ENCODE measurements at places on chromosomes 12 and 14. TPM values are rescaled to one million over a fixed set of nuclear protein-coding genes. Genes with fewer than 3 reads are reported as not detected.

DNA sequence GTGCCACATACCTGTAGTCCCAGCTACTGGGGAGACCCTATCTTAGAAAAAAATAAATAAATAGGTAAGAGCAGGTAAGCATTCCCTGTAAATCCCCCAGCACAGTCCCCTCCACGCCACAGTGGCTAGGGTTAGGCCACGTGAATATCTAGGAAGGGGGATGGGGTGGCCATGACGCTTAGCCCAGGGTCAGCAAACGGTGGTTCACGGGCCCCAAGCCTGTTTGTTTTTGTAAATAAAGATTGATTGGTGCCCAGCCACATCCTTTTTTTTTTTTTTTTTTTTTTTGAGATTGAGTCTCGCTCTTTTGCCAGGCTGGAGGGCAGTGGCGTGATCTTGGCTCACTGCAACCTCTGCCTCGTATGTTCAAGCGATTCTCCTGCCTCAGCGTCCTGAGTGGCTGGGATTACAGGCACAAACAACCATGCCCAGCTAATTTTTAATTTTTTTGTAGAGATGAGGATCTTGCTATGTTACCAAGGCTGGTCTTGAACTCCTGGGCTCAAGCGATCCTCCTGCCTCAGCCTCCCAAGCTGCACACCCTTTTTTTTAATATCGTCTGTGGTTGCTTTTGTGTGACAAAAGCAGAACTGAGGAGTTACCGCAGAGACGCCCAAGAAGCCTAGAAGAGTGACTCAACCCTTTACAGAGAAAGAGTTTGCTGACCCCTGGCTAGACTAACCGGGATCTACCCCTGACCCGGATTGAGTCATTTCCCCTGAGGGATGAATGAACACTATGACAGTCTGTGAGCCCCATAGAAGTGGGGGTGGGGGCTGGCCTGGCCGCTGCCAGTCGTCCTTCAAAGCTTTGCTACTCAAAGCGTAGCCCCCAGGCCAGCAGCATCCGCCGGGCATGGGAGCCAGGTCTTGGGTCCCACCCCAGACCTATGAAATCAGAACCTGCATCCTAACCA, 113.7 kb upstream of the NCOR2 start:
- H3K27ac ChIP-seq = no peak overlapping the region
- H3K27me3 ChIP-seq = peaks cover 25% of the 10 kb centered on the region
- no peak overlapping the region for H3K4me3 ChIP-seq
- H3K36me3 ChIP-seq = peaks cover 2% of the 10 kb centered on the region
- peaks cover 10% of the 10 kb centered on the region for H3K4me1 ChIP-seq
- no peak for DNase-seq

DNA sequence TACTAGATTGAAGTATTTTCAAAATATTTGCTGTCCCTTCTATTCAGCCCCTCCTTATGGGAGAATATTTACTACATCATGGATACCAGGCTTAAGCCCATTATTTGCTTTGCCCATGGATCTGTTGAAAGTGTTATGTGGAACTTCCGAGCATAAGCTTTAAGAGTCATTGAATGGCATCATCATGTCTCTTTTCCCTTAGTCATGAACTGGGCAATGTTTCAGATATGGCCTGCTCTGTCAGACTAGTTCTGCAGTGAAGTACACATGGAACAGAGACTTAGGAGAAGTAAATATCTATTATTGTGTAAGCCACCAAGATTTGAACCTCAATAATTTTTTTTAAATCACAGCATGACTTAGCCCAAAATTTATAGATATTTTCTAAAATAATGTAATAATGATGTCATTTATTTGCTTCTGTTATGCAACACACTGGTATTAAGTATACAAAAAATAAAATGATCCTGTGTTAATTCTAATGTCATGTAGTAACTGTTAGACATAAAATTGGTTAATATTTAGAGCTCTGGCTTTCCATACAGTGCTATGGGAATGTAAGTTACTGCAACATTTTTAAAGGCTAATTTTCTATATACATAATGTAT, 1097.3 kb downstream of the SLC16A7 start:
- no peaks in the 10 kb centered on the region for H3K36me3 ChIP-seq
- H3K4me3 ChIP-seq = no peak overlapping the region
- H3K27me3 ChIP-seq = no peaks in the 10 kb centered on the region
- H3K4me1 ChIP-seq = no peaks in the 10 kb centered on the region
- DNase-seq = no peak

AQP6 gene
- not detected for total RNA-seq

DNA sequence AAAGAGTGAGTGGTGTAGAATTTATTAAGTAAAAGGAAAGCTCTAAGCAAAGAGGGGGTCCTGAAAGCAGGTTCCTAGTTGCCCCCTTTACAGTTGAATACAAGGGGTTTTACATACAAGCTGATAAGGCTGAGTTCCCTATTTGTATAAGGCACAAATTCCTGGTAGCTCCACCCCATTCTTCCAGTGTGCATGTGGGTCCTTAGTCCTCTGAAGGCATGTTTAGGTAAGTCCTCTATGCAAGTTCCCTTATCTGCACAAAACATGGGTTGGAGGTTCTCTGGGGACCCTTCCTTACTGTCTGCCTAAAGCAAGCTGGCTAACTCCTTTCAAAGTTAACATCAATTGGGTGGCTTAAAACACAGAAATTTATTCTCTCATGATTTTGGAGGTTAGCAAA, 2.9 kb upstream of the FAR2 start:
- H3K4me3 ChIP-seq = no peak overlapping the region
- H3K4me1 ChIP-seq = peaks cover 12% of the 10 kb centered on the region
- H3K27ac ChIP-seq = no peak overlapping the region
- no peak for DNase-seq

DNA sequence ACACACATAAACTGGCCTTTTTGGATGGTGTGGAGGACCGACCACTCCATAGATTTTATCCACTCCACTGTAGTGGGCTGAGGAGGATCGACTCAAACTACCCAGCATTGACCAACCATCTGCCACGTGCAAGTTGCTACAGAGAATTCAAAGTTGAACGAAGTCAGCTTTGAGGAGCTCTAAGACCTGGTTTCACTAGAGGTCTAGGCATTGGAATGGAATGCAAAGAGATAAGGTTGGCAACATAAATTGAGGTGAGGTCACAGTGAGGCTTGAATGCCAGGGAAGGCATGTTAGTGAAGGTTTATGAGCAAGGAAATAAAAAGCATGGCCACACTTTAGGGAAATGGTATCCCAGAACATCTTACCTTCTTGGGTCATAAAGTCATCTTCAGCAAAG, 14.5 kb downstream of the VWF start:
- peaks cover 18% of the 10 kb centered on the region for H3K27me3 ChIP-seq
- H3K36me3 ChIP-seq = no peaks in the 10 kb centered on the region
- no peak overlapping the region for H3K27ac ChIP-seq
- no peak overlapping the region for H3K4me3 ChIP-seq

MEG3 gene
- not detected for total RNA-seq
